Activated T-cell treated with anti-CD3 and anti-CD28 coated beads, Interleukin-2, amount 50 U/mL, for 24 hours (primary cell): ENCODE measurements at places on chromosomes 7 and 10.

DNA sequence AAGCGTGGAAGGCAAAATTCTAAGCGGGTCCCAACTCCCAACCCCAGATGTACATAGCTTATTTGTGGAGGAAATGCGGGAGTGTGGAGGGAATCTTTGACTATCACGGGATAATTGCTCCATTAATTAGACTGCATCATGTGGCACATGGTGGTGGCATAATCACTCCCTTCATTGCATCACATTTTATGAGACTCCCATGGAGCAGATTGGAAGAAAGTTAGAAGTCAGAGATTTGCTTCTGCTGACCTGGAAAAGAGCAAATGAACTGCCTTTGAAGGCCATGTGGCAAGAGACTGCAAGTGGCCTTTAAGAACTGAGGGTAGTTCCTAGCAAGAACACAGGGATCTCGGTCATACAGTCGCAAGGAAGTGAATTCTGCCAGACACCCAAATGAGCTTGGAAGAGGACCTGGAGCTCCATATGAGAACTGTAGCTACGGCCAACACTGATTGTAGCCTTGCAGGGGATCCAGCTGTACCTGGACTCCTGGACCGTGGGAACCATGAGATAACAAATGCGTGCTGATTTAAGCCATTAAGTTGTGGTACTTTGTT lies 37.1 kb upstream of the ITGB1 start:
- H3K27ac ChIP-seq: no peak overlapping the region
- no peaks in the 10 kb centered on the region for H3K36me3 ChIP-seq
- no peak overlapping the region for H3K4me3 ChIP-seq
- no peaks in the 10 kb centered on the region for H3K27me3 ChIP-seq
- peaks cover 7% of the 10 kb centered on the region for H3K4me1 ChIP-seq

- H3K4me3 ChIP-seq: no peak overlapping the region
- DNase-seq: no peak
Measured at GRCh38 chr7:106629516-106629915, 31.4 kb downstream of the CCDC71L start.

DNA sequence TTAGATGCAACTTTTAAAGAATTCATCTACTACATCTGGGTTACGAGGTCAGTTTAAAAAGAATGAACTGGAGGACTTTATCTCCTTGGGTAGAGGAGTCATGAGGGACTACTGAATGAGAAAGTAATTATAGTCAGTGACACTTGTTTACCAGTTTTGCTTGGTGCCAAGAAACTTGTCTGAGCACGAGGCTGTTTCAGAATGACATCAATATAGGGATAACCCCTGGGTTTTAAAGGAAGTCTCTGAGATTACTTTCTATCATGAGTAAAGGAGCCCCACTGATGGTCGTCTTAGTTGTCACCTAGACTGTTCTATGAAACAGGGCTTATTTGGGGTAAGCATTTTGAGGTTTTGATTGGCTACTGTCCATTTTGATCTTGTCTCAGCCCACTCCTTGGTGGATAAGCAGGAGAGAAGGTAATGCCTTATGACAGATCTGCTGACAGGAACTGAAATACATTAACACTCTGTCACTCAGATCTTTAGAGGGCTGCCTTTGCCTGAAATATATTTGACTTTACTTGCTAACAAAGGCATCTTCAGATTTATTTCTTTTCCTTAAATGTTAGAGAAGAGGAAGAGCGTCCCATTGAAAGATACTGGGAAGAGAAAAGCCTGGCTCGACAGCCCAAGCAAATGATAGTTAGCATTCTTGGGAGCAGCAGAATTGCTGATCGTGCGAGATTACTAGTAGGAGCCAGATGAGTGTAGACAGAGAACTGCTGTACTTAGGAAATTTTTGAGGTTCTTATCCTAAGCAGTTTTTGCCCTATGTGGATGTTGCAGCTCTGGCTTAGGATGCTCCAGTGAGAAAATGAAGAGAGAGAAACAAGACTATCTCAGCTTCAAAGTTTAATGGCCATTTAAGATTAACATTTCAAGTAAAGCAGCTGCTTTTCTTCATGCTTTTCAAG lies 299.2 kb upstream of the LRGUK start:
- no peaks in the 10 kb centered on the region for H3K27me3 ChIP-seq
- H3K36me3 ChIP-seq: peaks cover 42% of the 10 kb centered on the region
- H3K4me3 ChIP-seq: no peak overlapping the region
- no peak overlapping the region for H3K27ac ChIP-seq

DNA sequence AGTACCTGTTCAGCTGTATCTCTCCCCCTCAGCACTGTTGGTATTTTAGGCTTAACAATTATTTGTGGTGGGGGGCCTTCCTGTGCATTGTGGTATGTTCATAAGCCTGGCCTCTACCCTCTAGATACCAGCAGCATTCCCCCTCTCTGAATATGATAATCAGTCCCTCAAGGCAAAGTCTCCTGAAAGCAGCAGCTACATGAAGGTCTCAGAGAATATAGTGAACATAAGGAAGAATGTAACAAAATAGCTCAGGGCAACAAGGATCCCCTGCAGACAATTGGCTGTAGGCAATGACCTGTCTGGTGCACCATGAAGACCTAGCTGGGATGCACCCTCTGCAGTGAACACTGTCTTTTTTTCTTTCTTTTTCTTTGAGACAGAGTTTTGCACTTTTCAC lies 86.4 kb downstream of the CTBP2 start:
- no peak for DNase-seq
- H3K27ac ChIP-seq: no peak overlapping the region

DNA sequence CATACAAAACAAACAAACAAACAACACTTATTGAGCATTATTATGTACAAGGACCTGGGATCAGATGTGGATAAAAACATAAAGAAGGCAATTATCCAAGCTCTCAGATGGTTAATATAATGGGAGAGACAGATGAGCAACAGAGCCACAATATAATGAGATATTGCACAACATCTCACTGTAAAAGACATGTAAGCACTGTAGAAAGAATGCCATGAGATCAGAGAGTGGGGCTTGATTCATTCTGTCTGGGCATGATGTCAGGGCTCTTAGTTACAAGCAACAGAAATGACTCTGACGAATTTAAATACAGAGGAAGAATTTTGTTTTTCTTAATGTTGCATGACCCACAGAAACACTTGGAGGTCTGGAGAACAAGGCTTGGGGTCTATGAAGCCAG lies 164.7 kb upstream of the PLXDC2 start:
- H3K27ac ChIP-seq: no peak overlapping the region
- no peak overlapping the region for H3K4me3 ChIP-seq
- no peaks in the 10 kb centered on the region for H3K4me1 ChIP-seq
- DNase-seq: no peak
- H3K36me3 ChIP-seq: no peaks in the 10 kb centered on the region
- no peaks in the 10 kb centered on the region for H3K27me3 ChIP-seq

DNA sequence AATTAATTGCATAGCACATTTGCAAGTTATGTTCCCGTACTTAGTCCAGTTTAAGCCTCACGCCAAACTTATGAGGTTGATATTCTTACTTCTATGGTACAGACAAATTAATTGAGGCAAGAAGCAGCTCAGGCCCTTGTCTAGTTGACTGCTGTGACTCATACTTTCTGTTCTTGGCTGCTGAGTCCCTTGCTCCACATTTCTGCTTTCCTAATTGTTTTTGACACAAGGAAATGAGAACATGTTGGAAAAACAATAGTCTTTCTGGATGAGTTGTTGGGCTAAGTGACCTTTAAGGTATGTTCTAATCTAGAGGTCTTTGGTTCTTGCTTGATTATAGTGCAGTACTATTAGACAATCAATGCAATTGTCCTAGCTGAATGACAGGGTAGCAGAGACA lies 331.8 kb downstream of the NRG3 start:
- no peaks in the 10 kb centered on the region for H3K36me3 ChIP-seq
- no peak overlapping the region for H3K27ac ChIP-seq
- H3K27me3 ChIP-seq: no peaks in the 10 kb centered on the region
- no peaks in the 10 kb centered on the region for H3K4me1 ChIP-seq
- no peak overlapping the region for H3K4me3 ChIP-seq

GRCh38 chr7:140316165-140316661 lies 82.1 kb downstream of the SLC37A3 start:
- H3K27me3 ChIP-seq: no peaks in the 10 kb centered on the region
- DNase-seq: peak; percentile 26
- H3K4me1 ChIP-seq: peaks cover 25% of the 10 kb centered on the region
- peaks cover 2% of the 10 kb centered on the region for H3K36me3 ChIP-seq

GRCh38 chr7:87474533-87475358 lies 734 bp downstream of the ABCB4 start:
- peak overlapping the region; percentile 16 for H3K4me3 ChIP-seq
- no peak overlapping the region for H3K27ac ChIP-seq
- H3K36me3 ChIP-seq: no peaks in the 10 kb centered on the region
- no peak for DNase-seq
- H3K4me1 ChIP-seq: peaks cover 11% of the 10 kb centered on the region

DNA sequence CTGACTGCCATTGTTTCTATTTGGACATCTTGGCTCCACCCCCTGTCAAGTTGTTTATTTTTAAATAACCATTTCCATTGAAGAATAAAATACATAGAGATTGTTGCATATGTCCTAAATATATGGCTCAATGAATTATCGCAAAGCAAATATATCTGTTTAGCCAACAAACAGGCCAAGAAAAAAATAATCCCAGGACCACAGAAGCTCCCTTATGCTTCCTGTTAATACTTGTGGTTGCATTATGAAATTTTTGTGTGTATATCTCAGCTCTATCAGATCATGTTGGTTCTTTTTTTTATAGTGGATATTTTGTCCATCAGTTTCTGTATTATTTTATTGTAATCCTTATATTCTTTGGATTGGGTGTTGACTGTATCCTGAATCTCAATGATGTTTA lies 53.4 kb upstream of the CYP2C8 start:
- DNase-seq: no peak
- H3K27ac ChIP-seq: no peak overlapping the region
- no peaks in the 10 kb centered on the region for H3K36me3 ChIP-seq

GRCh38 chr10:123640016-123640535 lies 26.1 kb upstream of the GPR26 start:
- H3K4me1 ChIP-seq: no peaks in the 10 kb centered on the region
- no peak overlapping the region for H3K27ac ChIP-seq
- H3K27me3 ChIP-seq: peaks cover 31% of the 10 kb centered on the region
- H3K4me3 ChIP-seq: no peak overlapping the region

DNA sequence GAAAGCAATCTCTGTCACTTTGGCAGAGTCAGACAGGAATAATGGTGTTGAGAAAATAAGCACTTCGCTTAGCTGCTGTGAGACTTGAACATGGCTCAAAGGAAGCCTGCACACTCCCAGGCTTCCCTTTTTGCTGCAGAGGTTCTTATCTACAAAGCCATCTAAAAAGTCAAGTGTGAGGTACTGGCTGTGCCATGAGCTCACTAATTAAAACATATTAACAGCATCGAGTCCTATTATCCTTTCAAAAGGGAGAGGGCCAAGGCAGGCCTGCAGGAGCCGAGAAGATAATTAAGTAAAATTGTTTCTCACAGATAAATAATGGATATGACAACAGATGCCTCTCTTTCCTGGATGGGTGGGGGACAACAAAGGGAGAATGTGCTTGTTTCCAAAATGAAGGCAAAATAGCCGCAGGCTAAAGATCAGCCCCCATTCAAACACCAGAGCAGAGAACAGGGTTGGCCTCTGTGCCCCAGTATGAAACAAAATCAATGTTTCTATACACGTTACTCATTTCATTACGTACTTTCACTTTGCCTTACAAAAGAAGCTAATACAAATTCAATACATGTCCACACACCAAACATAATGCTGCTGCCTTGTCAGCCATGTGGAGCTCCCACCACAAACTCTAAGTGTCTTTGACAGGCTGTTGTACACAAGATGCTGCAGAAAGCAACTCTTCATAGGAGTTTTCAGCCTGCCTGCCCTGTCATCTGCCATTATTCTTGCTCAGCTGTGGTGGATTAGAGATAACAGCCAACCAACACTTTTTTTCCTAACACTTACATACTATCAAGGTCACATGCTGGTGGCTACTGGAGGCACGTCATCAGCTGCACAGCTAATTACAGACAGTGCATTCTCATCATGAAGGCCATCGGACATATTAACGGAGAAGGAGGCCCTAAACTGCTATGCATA lies 55.3 kb downstream of the ELAPOR2 start:
- no peaks in the 10 kb centered on the region for H3K36me3 ChIP-seq
- H3K27ac ChIP-seq: no peak overlapping the region
- peaks cover 14% of the 10 kb centered on the region for H3K4me1 ChIP-seq
- peak overlapping the region; percentile 12 for H3K4me3 ChIP-seq
- no peak for DNase-seq

GRCh38 chr10:49617121-49618020 lies 3.5 kb downstream of the CHAT start:
- H3K27ac ChIP-seq: no peak overlapping the region
- peaks cover 77% of the 10 kb centered on the region for H3K27me3 ChIP-seq
- no peaks in the 10 kb centered on the region for H3K36me3 ChIP-seq
- DNase-seq: no peak
- H3K4me1 ChIP-seq: peaks cover 13% of the 10 kb centered on the region
- no peak overlapping the region for H3K4me3 ChIP-seq

DNA sequence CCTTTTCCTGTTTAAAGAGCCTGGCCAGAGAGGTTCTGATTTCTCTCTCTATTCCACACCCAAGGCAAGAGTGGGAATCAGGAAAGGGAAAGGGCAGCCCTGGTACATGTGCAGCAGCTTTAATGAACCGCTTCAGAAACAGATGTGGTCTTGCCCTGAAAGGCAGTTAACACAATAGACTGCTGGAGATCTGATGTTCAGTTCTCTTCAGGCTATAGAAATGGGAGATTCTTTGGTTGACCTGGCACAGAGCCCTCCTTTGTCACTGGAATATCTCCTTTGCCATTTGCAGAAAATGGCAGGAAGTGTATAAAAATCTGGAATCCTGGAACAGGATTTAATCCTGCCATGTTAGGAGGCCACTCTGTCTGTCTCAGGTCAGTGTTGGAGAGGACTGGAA lies 36.3 kb upstream of the EXOC6 start:
- no peak for DNase-seq
- no peak overlapping the region for H3K4me3 ChIP-seq
- H3K27me3 ChIP-seq: peaks cover 5% of the 10 kb centered on the region

DNA sequence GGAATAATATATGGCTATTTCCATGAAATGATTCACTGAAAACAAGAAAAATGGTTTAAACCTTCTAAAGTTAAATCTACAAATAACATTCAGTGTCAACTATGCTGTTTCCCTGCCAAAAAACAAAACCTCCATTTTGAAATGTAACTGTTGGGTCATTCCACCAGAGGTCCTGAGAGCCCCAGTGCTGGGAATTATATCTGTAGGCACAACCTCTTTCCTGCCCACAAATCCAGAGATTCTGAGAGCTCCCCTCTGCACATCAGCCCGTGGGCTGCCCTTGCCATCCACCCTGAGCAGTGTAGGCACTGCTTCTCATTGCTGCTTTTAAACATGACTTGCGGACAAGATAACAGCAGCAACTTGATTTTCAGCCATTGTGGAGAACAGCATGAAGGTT lies 198.6 kb downstream of the TMEM178B start:
- no peak for DNase-seq
- no peaks in the 10 kb centered on the region for H3K27me3 ChIP-seq
- no peaks in the 10 kb centered on the region for H3K4me1 ChIP-seq
